NCI-H1105 (cell line): ENCODE measurements at places on chromosomes 7 and 10.

DNA sequence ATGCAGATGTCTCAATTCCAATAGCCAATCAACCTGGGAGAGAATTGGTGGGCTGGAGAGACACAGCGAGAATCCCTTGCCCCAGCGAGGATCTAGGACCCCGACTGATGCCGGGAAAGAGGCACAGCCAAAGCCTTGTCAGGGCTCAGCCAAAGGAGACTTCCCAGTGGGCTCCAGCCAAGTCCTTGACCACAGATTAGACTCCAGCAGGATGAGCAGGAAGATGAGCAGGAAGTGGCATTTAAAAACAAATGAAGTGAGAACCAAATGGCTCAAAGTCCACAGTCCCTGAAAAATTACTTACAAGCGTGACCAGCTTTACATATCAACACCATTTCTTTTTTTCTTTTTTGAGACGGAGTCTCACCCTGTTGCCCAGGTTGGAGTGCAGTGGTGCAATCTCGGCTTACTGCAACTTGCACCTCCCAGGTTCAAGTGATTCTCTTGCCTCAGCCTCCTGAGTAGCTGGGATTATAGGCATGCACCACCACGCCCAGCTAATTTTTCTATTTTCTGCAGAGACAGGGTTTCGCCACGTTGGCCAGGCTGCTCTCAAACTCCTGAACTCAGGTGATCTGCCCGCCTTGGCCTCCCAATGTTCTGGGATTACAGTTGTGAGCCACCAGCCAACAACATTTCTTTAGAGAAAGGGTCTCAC lies 40.2 kb downstream of the CTBP2 start:
- DNase-seq, result no peak

DNA sequence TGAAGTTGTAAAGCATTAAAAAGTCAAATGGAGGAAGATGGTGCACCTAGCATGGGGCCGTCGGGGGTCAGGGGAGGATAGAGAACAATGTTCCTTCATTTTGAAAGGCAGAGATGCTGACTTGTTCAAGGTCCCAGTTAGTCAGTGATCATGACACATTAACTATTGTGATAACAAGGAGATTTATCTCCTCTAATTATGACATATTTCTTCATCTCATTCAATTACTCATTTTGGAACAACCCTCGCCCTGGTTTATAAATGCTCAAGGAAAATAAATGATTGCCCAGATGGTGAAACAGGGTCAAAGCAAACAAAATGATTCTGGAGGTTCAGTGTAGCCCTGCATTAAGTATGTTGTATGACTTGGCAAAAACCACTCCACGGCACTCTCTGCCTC lies 106.2 kb downstream of the ITIH5 start:
- DNase-seq, result no peak

GRCh38 chr7:100568896-100569844 lies 4.5 kb downstream of the SAP25 start:
- DNase-seq, result peak; percentile 68

DNA sequence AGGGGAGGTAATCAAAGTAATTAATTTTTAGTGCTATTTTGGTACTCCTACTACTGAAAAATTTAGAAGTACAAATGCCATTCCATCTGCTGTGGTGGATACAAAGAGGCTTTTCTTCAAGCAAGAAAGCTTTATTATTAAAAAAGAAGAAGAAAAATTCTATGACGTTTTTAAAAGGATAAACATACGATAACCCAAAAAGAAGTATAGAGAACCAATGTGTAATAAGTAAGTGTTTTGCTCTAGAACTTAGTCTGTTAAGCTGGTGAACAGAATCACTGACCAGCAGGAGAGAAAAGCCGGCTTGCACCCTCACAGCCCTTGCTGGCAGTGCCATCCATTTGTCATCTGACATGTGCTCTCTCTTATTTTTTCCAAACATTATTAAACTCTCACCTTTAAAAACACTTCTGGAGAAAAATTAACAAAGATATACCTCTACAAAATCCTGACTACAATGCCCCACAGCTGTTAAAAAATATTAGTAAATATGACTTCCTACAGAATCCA lies 81.5 kb downstream of the SRPK2 start:
- DNase-seq, result no peak

DNA sequence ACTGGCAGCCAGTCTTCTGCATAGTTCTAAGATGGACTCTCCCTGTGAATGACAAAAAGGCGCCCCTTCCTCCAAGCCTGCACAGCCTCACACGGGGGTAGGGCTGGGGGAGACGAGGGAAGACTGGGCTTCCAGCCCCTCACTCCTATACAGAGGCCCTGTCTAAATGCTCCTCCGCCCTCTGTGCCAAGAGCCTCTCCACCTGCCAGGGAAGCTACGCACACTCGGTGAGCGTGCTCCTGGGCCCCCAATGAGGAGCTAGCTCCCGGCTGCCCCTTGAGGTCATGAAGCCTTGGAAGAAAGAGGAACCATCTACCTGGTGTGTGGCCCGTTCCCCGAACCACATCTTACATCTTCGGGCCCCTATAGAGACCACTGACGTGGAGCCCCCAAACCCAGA lies 54.8 kb downstream of the CRTAC1 start:
- DNase-seq, result no peak

DNA sequence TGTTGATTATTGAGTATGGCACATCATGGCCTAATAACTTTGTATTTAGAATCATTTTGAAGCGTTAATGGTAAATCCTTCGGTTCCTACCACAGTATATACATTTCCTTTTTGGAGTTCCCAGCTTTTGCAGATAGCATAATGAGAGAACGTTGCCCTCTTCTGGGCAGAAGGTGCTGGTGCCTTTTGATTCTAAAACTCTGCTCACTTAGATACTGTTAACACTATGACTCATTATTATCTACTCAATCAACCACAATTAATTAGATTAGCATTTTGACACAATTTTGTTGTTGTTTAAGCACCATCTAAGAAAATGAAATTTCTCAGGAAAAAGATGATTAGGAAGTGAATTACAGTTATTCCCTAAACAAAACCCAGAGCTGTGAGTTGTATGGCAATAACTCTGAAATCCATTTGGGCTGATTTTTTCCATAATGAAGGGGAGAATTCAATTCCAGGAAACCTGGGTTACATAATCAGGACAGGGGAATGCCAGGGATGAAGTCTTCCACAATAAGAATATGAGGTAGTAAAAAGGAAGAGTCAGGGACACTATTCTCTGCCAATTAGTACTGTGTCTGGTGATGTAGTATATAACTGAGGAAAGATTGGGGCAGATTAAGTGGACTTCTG lies 11.5 kb upstream of the DLD start:
- DNase-seq, result peak; percentile 50

DNA sequence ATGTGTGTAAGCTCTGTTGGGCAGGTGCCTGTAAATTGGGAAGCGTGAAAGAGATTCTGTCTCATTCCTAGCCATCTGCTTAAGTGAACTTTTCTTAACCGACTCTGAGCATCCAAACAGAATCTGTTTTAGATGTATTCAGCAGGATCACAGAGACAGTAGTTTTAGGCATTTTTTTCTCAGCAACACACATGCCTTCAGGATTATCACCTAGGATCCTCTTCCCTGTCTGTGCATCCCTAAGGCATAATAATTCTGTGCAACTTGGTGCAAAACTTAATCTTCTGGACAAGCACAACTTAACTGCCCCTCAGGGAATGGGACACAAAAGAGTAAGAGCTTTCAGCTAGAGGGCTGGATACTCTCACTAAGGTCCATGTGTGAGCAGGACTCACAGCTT lies 284.8 kb downstream of the C7orf25 start:
- DNase-seq, result no peak

DNA sequence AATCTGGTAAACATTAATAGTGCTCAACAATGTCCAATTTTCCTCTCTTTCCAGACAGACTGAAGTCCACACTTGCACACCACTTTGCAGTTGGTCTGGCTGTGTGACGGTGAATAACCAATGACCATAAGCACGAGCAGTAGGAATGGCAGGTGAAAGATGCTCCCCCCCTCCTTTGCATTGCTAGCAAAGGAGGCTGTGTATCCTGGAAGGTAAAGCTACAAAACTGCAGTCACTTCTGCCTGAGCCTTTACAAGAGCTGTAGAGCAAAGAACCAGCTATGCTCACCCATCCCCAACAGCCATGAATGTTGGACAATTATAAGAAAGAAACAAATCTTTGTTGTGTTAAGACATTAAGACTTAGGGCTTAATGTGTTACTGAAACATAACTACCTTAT lies 178.0 kb downstream of the IPMK start:
- no peak for DNase-seq

DNA sequence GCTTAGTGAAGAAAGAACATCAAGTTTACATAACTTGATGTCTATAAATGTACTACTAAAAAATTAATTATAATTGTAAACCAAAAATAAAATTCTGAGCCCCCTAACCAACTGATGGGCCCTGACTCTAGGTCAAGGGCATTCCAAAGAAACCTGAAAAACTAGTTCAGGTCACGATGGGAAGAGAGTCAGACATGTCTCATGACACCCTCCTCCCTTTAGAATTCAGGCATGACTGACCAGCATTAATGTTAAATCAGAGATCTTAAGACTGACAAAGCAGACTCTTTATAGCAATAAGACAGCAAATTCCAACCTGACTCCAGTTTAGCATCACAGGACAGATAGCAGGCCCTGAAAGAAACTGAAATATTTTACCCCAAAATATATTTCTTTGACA lies 21.6 kb upstream of the OTUD1 start:
- DNase-seq, result no peak

DNA sequence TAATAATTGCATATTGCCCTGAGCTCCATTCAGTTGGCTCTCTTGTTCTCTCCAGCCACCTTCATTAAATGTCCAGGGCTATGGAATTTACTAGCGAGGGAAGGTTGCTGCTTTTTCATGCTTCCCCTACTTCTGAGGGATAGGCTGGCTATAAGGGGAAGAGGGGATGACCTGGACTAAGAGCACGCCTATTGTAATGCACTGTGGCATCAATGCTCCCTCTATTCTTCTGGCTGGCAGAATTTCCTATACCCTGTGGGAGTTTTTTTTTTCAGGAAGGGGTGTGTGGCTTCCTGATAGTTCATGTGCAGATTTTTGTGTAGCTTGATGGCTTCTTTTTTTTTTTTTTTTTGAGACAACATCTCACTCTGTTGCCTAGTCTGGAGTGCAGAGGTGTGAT lies 155.8 kb downstream of the SND1 start:
- no peak for DNase-seq

- no peak for DNase-seq
Measured at GRCh38 chr7:77316219-77316978, 99.8 kb downstream of the GSAP start.

- no peak for DNase-seq
Measured at GRCh38 chr7:44970523-44971051, 8.2 kb downstream of the MYO1G start.

DNA sequence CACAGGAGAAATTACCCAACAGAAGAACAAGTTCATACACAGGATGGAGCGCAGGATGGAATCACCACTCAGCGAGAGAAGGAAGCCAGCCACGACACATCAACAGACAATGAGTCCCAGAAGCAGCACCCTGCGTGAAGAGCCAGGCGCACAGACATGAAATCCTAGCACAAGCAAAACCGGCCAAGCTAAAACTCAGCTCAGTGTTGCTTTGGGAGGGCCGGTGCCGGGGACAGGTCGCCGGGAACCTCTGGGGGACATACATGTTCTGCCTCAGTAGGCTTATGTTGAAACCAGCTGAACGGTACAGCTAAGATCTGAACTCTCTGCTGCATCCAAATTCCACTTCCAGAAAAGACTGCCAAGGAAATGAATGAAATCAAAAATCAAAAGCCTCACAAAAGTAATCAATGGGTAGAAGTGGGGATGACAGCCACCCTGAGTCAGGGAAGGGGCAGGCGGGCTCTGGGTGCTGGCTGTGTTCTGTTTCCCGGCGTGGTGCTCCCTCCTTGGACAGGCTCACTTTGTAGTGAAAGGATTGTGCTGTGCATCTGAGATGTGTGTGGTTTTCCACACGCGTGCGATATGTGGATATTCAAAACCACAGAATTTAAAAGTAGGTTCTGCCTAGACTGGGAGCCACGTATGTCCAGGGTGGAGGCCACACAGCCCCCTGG lies 114.7 kb downstream of the PDGFA start:
- no peak for DNase-seq

DNA sequence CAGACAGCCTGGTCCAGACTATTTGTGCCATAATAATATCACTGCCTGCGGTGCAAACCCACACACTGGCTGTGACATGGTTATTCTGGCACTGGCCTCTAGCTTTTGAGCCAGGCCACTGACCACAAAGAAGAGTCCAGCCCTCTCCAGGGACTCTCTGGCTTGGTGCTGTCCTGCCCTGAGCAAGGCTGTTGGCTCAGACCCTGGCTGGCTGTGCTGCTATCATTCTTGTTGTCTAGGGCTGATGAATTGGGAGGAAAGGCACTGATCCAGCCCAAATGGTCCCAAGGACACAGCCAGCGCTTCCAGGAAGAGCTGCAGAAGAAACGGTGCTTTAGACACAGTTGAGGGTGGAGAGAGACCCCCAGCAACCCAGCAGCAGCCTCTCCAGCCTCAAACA lies 80.8 kb downstream of the TMEM130 start:
- DNase-seq, result no peak

DNA sequence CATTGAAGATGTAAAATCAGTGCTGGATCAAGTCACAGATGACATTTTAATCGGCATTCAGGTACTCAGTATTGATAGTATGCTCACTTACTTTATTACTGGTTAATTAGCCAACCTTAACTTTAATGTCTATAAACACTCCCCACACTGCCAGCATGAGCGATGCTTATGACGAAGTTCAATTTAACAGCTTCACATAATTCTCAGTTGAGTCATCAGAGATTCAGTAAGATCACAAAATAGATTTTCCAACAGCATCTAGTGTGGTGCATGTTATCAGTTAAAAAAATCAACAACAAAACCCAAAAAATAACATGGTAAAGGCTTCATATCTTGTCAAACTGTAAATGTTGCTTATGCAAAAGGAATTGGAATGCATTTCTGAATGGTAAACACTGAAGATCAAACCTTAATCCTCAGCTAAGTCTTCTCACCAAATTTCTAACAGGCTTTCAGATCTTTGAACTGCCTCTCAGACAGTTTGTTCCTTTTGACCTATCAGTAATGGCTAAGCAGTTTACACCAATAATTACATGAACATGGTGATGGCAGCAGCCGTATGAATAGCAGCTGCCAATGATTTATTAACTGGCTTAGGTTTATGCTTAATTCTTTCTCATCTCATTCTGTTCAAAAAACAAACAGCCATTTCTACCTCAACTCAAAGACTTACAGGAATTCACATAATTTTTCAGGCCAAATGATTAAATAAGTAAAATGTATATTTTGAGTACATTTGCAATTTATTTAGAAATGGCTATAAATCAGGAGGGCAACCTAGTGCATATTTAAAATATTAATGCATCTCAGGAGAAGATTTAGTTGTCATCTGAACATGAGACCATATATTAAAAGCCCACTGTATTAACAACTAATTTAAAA lies 98.5 kb downstream of the CABCOCO1 start:
- no peak for DNase-seq

- no peak for DNase-seq
Measured at GRCh38 chr7:80642871-80643270, 4.4 kb downstream of the CD36 start.

DNA sequence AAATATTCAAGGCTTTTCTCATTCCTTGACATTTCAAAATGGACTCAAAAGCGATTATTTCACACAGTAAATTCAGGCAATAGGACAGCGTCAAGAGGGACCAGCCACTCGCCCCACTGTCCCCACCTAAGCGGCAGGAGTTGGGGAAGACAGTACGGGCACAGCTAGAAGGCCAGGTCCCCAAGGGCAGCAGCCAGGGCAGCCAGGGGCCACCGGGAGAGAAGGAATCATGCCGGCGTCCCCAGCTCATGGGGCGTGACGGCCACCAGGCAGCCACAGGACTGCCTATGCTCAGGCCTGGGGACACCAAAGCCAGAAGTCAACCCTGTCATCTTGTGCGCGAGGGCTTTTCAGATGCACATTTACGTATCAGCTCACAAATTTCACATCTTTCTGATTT lies 225.7 kb upstream of the PPP2R2D start:
- DNase-seq, result no peak

GRCh38 chr10:97150013-97150595 lies 35.7 kb downstream of the SLIT1 start:
- DNase-seq, result no peak
